ENCODE measurements at places on chromosomes 2 and 18.
A peak's percentile ranks its signal among the peaks of the same experiment; 100 is the strongest.

- DNase-seq, result peak; percentile 0
Observed at GRCh38 chr2:17470855-17471641, 47.2 kb downstream of the RAD51AP2 start.

GRCh38 chr2:106144621-106145331 is 49.3 kb downstream of the UXS1 start:
- DNase-seq, result no peak

DNA sequence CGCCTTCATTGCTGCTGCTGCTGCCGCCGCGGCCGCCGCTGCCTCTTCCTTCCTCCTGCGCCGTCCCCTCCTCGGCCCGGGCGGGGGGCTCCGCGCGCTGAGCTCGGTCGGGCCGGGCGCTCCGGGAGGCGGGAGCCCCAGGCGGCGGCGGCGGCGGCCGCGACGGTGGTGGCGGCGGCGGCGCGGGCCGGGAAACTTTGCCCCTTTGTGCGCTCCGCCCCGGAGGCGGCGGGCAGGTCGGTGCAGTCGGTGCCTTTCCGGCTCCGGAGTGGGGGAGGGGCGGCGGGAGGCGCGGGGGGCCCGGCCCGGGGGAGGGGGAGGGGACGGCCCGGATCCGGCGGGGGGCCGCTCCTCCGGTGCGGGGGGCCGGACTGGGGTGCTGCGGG is 205 bp downstream of the TET3 start:
- peak; percentile 35 for DNase-seq

- no peak for DNase-seq
Observed at GRCh38 chr2:219907011-219907365, 279.6 kb downstream of the SLC4A3 start.

GRCh38 chr2:88442473-88442872 is 10.0 kb downstream of the FOXI3 start:
- DNase-seq, result no peak

DNA sequence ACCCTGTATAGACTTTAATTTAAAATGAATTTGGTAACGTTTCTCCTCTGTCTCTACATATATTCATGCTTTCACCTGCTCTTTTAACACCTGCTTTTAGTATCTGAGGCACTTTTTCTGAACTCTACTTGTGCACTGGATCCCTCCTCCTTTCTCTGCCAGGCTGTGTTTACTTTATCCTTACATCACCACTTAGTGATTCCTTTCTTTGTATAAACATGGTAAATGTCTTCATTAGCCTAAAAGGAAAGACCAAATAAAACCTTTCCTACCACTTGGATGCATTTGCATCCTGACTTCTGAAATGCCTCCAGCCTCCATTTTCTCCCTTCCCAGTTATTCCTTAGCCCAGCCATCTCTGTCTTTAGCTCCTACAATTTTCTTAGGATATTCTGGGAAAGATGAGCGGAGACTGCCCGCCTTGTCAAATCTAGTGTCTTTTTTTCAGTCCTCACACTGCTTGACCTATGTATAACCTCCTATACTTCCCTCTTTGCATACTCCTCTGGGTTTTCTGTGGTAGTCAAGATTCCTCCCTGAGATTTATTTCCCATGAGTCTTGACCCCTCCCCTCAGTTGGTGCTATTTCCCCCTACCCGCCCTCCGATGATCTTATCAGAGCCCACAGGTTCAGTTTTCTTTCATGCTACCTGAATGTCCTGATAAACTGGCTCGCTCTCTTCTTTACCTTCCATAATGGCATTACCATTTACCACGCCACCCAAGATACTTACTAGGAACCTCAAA is 44.8 kb downstream of the REL start:
- DNase-seq, result no peak

DNA sequence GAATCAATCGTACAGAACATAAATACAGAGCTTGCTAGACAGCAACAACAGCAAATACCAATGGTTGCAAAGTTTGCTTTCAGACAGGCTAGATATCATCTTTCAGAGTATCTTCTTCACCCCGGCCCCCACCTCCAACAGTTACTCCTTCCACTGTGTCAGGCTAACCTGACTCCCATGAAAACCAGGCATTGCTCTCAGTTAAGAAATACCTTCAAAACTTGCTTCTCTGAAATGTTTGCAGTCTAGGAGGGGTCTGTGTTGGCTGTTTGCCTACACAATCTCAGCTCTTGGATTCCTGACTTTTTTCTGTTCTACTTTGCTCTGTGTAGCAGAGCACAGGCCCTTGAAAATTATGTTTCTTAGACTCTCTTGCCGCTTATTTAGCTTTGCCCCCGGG is 599.5 kb upstream of the SYT4 start:
- DNase-seq, result no peak

DNA sequence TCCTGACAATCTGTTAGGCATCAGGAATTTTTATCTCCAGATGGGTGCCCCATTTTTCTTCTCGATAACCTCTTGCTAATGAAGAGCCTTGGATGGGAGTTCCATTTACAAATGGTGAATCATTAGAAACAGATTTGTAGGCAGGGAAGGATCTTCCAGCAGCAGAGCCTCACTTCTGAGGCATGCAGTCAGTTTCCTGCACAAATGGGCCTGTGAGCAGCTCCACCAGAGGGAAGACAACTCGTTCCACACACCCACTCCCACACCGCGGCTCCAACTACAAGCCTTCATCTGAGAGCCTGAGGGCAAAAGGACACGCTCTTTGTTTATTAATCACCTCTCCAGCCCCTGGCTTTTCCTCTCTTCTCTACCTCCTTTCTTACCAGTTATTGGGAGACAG is 108.5 kb downstream of the CTAGE1 start:
- DNase-seq, result no peak

DNA sequence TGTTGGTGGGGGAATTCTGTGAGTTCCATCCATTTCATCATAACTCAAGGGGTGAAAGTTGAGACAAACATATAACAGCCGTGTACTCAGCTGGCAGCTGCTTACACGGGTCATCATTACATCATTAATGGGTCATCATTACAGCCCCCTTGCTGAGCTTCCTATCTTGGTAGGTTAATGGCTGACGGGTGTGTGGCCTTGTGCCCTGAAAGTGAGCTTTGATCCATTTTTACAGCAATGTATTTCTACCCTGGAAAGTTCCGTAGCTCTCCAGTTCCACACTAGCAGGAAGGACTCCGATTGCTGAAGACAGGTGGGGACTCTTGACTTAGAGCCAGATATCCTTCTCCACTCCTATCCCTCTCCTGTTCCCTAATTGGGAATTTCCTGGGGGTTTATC is 105.2 kb upstream of the DLX2 start:
- DNase-seq, result no peak

- no peak for DNase-seq
Observed at GRCh38 chr2:197661626-197662025, 13.8 kb downstream of the RFTN2 start.

DNA sequence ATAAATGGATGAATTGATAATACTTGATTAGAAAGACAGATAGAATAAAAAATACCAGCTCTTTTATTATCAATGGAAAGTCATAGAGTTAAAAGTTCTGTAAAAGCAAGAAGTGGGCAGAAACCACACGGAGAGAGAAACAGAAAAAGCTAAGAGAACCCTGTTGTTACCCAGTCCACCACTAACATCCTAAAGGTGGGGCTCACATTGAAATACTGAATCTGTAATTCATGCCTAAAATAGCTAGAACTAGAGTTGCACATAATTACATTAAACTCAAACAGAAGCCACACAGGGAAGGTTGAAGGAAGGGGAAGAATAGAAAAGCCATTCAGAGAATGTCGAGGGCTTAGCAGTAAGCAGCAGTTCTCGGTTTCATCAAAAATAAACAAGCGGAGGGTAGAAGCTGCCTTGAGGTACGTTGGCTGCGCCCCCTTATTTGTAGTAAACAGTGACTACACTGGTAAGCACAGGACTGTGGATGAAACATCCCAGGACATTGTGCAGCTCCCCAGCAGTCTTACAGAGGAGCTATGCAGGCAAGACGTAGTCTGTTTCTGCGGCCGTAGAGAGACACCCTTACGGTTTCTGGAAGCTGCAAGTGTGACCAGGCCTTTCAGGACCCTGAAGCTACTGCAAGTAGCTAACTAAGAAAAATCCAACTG is 1247.0 kb upstream of the GYPC start:
- DNase-seq, result no peak

DNA sequence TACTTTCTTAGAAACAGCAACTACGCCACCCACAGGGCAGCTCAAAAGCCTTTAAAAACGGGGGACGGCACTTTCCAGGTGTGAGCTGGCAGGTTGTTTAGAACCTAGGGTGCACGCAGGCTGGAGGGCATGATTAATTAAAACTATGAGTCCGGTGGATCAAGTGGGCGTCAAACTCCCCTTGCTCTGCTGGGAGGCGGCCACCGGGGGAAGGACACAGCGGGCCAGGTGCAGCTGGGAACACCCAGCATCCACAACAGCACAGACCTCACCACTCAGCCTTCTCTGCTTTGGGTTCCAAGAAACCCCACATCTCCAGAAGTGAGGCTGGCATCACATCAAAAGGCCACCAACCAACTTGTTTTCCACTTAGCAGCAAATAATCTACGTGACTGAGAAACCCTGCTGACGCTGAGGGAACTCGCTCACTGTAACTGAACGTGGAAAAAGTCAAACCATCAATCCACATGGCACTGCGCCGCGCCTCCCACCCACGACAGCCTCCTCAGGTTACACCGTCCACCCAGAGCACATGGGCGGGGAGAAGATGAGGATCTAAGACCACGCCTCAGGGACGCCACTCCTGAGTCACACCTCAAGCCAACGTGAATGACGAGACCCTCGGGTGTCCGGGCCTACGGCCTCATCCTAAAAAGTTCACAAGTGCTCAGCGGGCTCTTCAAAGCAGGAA is 118.2 kb downstream of the ZNF516 start:
- DNase-seq, result no peak

DNA sequence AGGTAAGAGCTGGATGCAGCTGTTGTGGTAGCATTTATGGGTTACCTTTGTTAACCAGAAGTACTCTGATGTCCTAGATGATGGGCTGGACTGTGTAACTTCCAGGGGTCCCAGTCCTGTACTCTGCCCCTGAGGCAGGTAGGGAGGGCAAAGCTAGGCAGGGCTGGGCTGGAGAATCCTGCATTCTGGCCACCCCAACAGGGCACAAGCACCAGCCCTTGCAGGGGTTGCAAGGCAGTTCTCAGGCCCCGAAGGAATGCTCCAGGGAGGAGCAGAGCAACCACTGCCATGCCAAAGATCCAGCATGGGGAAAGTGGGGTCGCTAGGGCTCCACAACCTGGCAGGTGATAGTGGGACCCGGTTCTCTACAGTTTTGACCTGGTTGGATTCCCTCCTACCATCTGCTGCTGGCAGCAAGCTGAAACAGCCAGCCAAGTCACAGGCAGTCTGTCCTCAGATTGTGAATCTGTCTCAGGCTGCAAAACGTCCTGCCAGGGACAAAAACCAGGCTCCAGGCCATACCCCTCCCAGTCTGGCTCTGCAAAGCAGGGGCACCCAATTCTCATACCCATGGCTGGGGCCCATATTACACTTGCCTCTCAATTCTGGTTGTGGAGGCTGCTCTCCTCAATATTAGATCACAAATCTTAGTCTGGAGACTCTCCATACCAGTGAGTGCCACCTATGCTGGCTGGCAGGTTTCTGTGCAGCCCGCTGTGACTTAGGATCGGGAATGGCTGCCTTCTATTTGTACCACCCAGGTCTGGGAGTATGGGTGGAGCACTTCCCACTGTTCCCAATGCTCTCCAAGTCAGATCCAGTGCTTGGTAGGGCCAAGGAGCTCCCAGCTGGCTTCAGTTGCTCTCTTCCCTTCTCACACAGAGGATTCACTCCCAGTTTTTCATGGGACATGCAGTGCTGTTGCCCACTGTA is 61.1 kb downstream of the SMCHD1 start:
- no peak for DNase-seq

DNA sequence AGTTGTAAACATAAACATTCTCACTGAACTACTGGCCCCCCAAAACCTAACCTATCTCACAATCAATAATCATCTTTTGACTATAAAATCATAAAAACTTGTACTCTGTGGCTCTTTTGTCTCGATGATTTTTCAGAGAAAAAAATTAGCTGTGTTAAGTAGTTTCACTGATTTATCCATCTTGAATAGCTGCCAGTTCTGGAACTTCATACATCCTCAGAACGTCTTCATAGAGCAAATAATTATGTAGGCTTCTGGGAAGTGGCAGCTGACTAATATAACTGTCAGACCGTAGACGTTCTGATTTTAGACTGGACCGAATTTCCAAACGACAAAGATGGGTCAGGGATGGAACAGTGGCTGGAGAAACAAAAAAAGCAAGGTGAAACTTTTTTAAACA is 97.3 kb upstream of the CHAC2 start:
- DNase-seq, result no peak

DNA sequence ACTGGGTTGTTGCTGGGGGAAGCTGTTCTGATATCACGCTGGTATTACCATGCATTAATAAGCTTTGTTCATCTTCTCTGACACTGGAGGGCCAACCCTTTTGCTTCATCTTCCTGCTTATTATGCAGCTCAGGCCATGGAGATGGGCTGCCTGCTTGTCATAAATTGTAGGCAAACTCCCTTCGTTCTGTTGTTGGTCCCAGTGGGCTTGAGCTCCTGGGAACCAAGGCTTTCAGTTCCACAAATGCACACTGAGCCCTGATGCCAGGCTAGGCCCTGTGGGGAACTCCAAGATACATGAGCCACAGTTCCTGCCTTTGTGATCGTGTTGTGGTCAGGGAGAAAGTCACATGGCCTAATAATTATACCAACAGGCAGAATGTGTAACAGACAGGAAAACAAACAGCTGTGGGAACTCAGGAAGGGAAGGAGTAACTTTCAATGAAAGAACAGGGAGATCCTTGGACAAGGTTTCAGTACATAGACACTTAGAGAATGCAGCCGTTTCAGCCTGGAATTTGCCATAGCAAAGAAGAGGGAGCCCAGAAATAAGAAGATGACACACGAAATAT is 49.0 kb upstream of the BCL2L11 start:
- DNase-seq, result peak; percentile 68

GRCh38 chr2:129857200-129857599 is 122.3 kb upstream of the RAB6C start:
- no peak for DNase-seq

GRCh38 chr2:137992039-137992646 is 27.9 kb downstream of the HNMT start:
- no peak for DNase-seq

- no peak for DNase-seq
Observed at GRCh38 chr2:85410584-85411404, 628 bp upstream of the CAPG start.

GRCh38 chr18:76963936-76964335 is 141.6 kb downstream of the ZNF236 start:
- no peak for DNase-seq

DNA sequence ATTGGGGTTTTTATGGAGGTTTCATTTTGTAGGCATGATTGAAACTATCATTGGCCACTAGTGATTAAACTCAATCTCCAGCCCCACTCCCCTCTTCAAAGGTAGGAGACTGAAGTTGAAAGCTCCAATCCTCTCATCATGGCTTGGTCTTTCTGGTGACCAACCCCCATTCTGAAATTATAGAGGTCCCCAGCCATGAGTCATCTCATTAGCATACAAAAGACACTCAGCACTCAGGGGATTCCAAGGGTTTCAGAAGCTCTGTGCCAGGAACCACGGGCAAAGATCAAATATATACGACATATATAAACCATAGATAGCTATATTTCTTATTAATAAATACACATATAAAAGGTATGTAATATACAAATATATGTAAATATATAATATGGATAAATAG is 256.0 kb upstream of the POU3F3 start:
- no peak for DNase-seq
